Suprapubic skin (tissue), 4 donors: ENCODE measurements at places on chromosomes 4 and X. TPM values are rescaled to one million over a fixed set of nuclear protein-coding genes. Genes with fewer than 3 reads are reported as not detected.

The PDCL2 gene
- total RNA-seq, result not detected

The HPSE gene
- total RNA-seq, result 8.8 TPM

The WDR13 gene
- total RNA-seq, result 90.2 TPM

GRCh38 chr4:75752637-75753036 is 28.3 kb downstream of the USO1 start:
- DNase-seq, result no peak

DNA sequence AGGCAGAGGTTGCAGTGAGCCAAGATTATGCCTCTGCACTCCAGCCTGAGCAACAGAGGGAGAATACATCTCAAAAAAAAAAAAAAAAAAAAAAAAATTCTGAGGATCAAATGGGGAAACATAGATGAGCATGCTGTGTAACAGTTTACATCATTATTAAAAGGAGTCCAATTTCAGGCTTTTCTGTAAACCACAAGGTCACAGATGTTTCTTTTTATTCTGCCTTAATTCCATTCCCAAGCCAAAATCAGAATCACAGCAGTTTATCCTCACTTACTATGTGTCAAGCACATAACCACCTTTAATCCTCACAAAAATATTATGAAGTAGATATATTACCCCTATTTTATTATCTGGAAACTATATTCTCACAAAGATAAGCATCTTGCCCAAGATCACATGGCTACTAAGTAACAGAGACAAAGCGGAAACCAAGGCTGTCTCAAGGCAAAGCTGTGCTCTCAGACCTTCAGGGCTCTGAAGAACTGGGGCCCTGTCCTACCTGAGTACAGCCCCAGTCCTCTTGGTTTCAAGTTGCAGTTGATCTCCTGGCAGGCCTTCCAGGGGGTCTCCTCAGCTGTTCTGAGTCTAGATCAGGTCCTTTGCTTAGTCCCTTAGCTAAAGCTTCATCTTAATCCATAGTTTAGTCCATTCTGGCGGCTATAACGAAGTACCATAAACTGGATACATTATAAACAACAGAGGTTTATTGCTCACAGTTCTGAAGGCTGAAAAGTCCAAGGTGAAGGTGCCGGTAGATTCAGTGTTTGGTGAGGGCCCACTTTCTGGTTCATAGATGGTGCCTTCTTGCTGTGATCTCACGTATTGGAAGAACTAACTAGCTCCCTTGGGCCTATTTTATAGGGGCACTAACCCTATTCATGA is 141.3 kb downstream of the PALLD start:
- DNase-seq, result no peak

GRCh38 chrX:136168929-136169735 is 21.8 kb downstream of the FHL1 start:
- peak; percentile 84 for DNase-seq

- no peak for DNase-seq
Observed at GRCh38 chr4:74627504-74627903, 166.8 kb downstream of the BTC start.

- no peak for DNase-seq
Observed at GRCh38 chrX:16573781-16574180, 76.2 kb upstream of the S100G start.

GRCh38 chrX:115547448-115547847 is 13.5 kb upstream of the PLS3 start:
- no peak for DNase-seq

DNA sequence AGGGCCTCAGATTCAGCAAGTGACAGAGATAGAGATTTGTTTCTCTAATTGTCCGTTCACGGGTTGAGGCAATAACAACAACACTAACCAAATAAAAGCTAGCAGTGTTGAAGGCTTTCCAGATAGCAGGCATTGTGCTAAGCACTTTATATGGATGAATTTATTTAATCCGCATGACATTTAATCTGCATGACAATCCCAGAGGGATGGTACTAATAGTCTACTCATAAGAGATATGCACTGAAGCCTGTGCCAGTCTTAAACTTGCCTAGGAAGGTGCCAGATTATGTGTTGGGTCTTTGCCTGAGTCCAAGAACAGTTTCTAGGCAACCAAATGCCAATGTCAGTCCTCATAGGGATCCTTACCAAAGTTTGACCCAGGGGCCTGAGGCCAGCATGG is 37.7 kb upstream of the FAT1 start:
- no peak for DNase-seq
